Activated naive CD4-positive, alpha-beta T cell (primary cell): ENCODE measurements at places on chromosomes 3 and 15.

DNA sequence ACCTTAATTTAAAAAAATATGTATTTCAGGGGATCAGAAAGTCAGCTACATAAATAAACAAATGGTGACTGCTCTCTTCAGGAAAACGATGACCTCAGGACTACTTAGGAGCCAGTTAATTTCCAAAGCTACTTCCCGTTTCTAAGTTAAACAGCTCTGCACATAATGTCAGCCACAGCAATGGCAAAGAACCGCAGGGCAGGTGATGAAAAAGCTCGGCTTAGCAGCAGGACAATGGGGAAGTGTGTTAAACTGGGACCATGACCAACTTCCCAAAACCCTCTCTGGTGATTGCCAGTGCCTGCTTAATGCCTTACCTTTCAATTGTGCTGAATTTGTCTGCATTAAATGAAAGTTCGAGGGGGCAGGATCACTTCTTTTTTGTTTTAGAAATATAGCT is 258.9 kb downstream of the FHIT start:
- DNase-seq: no peak

GRCh38 chr3:19002606-19003005 is 145.7 kb upstream of the KCNH8 start:
- DNase-seq: no peak

DNA sequence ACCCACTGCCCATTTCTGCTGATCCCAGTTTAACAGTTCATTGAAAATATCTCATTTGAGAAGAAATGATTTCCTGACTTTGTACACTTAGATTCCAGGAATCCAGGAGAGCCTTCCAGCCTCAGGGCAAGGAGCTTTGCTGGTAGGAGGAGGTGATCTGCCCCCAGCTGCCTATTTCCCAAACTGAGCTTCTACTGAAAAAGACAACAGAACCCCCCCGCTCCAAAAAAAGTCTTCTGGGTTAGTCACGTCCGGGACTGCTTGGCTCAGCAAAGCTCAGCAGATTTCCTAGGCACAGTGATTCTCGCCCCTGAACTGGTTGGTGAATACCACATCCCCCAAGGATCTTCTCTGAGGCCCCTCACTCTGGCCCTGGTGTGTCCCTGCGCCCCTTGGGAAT is 13.1 kb downstream of the SLC6A6 start:
- DNase-seq: no peak

GRCh38 chr3:152400887-152401286 is 132.2 kb downstream of the MBNL1 start:
- DNase-seq: no peak

DNA sequence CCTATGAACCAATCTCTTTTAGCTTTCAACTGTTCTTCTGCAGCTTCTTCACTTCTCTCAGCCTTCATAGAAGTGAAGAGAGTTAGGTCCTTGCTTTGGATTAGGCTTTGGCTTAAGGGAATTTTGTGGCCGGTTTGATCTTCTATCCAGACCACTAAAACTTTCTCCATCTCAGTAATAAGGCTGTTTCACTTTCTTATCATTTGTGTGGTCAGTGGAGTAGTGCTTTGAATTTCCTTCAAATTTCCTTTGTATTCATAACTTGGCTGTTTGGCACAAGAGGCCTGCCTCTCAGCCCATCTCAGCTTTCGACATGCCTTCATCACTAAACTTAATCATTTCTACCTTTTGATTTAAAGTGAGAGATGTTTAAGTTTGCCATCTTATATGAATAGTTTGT is 21.7 kb downstream of the DZIP1L start:
- DNase-seq: no peak

DNA sequence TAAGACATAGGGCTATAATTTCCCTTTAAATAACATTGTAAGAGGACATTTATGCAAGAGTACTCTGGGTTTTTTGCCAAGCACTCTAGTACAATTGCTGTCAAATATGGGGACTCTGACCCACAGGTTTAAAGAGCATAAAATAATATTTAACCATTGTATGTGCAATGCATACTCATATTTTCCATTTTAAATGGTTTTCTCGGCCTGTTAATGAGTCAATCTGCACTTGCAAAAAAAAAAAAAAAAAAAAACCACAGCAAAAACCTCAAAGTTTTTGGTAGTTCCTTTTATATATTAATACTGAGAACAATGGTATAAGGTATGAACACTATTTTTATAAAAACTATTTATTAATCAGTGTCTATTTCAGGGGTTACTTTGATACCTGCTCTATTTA is 304.0 kb upstream of the CBLB start:
- no peak for DNase-seq

GRCh38 chr15:77540312-77541060 is 92.2 kb downstream of the LINGO1 start:
- DNase-seq: no peak

DNA sequence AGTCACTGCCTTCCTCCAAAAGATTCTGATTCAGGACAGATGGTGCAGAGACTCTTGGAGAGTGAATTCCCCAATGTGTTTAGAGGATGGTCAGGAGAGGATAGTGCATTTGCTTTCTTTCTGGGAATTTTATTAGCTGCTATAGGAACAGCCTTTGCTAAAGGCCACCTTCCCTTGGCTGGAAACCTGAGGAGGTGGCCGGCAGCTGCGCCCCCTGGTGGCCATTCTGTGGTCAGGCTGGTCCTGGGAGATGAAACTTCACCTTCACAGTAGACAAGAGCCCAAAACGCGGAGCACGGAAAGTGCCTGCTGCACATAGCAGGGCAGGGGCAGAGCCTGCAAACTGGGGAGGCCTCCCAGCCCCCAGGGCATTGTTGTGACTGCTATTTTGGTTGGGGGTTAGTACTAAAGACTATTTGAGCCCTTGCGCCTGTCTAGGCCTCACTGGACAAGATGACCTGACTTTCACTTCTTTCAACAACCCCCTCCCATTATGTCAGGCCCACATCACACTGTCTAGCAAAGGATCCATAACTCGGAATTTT is 34.3 kb downstream of the SEC22C start:
- peak; percentile 26 for DNase-seq

GRCh38 chr15:40878785-40879184 is 4.8 kb upstream of the RHOV start:
- DNase-seq: no peak

DNA sequence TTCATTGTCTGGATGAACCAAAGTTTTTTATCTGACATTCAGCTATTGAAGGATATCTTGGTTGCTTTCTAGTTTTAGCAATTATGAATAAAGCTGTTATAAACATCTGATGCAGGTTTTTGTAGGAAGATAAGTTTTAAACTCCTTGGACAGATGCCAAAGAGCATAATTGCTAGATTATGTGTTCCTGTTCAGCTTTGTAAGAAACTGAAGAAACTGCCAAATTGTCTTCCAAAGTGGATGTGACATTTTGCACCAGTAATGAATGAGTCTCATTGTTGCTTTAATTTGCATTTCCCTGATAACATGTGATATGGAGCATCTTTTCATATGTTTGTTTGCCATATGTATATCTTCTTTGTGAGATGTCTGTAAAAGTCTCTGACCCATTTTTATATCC is 239.9 kb upstream of the TTC14 start:
- DNase-seq: no peak

GRCh38 chr3:30355622-30356021 is 250.8 kb upstream of the TGFBR2 start:
- no peak for DNase-seq

- no peak for DNase-seq
These were observed 189.4 kb downstream of the FEZF2 start for GRCh38 chr3:62183969-62184368.

- peak; percentile 1 for DNase-seq
These were observed 88.6 kb upstream of the ZNF280D start for GRCh38 chr15:56821721-56822425.

GRCh38 chr15:81924729-81925128 is 121.1 kb downstream of the MEX3B start:
- no peak for DNase-seq

- no peak for DNase-seq
These were observed 74.8 kb downstream of the ADAMTS9 start for GRCh38 chr3:64612916-64613526.

DNA sequence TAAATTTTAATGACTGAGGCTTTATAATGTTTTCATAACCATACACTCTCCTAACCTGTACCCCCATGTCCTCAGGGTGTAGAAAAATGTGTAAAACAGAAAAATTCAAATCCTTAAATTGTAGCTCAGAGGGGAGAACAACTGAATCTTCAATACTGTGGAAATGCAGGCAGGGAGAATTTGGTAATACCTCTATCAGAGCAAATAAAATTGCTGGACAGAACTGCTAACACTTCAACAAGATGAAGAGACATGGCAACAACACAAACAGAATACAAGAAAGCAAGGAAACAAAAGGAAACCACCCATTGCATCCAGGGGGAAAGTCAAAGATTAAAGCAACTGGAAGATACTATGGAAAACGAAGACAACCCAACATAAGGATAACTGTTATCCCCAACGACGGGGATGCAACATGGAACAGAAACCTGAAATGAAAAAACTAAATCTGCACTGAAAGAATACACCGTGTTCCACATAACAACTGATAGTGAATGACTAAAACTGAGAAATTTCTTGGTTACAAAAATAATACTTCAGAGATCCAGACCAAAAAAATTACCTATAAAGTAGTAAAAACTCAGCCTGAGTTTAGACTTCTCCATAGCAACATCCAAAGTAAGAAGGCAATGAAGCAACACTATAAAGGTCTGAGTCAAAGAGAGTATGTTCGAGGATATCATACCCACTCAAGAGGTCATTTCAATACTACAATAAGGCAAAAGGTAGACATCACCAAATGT is 48.5 kb downstream of the HACD2 start:
- DNase-seq: no peak

DNA sequence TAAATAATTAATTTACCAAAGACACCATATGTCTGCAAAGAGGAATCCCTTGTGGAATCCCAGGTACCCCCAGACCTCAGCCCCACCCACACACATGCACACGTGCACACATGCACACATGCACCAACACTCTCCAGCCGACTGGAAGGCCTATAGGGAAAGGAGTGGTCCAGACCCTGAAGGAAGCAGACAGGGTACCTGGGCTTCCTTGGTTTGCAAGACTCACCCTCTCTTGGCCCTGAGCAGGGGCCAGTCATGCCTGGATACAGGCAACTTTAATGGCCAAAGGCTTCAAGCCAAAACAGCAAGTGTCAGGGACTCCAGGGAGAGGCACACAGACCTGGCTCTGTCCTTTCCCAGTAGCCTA is 8.9 kb upstream of the HAPLN3 start:
- DNase-seq: no peak

DNA sequence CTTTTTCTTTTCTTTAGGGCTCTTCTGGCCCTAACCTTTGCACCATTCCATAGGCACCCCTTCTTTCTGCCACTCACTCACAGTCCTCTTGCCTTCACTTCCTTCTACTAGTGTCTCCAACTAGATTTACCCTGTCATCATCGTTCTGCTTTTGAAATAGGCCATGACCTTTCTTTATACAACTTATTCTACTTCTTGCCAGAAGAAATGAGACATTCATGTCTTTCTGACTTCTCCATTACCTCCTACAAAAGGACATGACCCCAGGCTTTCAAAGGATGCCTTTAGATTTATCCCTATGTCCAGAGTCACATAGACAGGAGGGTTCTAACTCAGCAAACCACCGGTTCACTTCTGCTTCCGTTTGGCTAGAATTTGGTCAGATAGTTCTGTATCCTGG is 336.4 kb upstream of the LRRFIP2 start:
- DNase-seq: no peak

GRCh38 chr3:143138953-143139352 is 19.4 kb downstream of the CHST2 start:
- DNase-seq: no peak

DNA sequence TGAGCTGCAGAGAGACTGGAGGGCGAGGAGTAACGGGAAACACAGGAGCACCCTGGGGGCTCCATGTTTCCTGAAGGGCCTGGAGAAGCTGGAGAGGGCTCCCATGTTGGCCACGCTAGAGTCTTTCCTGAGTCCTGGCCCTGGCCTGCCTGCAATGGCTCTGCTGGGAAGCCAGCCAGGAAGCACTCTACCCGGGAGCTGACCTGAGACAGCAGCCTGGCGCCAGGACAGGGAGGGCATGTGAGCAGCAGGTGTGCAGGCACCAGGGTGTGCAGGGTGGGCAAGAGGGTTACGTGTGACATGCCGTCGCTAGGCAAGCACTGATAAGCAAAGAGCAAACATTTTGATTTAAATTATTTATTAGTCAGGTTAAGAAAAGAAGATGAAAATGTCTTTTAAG is 301.4 kb downstream of the OCA2 start:
- DNase-seq: no peak

DNA sequence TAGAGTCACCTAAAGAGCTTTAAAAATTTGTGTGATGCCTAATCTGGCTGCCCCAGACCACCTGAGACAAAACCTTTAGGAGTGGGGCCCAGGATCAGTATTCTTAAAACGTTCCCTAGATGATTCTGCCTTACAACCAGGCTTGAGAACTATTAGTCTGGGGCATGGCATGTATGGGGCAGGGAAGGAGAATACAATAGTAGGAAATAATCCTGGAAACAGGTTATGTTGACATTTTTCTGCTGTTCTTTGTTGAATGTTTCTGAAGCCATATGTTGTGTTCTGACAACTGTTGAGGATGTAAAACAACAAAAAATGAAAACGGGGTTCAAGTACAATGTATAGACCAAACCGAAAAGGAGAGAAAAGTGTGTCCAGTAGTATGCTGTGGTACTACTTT is 2.9 kb downstream of the GTF2E1 start:
- DNase-seq: no peak

GRCh38 chr3:30804984-30805383 is 89.5 kb downstream of the GADL1 start:
- DNase-seq: no peak

DNA sequence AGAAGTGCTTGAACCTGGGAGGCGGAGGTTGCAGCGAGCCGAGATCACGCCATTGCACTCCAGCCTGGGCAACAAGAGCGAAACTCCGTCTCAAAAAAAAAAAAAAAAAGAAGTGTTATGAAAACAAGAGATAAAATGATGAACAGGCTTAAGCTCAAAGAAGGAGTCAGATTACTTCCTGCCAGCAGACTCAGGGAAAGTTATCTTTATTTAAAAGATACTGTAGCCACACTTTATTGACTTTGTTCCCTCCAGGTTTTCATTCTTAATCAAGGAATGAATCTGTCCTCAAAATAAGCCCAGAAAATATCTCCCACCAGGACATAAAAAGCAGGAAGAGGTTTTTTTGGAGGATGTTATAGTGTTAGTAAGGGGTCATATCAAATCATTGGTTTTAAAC is 176.5 kb upstream of the KCNMB2 start:
- DNase-seq: no peak

- DNase-seq: no peak
These were observed 10.2 kb downstream of the SHOX2 start for GRCh38 chr3:158095814-158096704.
